ENCODE measurements at places on chromosomes 7 and 10.

DNA sequence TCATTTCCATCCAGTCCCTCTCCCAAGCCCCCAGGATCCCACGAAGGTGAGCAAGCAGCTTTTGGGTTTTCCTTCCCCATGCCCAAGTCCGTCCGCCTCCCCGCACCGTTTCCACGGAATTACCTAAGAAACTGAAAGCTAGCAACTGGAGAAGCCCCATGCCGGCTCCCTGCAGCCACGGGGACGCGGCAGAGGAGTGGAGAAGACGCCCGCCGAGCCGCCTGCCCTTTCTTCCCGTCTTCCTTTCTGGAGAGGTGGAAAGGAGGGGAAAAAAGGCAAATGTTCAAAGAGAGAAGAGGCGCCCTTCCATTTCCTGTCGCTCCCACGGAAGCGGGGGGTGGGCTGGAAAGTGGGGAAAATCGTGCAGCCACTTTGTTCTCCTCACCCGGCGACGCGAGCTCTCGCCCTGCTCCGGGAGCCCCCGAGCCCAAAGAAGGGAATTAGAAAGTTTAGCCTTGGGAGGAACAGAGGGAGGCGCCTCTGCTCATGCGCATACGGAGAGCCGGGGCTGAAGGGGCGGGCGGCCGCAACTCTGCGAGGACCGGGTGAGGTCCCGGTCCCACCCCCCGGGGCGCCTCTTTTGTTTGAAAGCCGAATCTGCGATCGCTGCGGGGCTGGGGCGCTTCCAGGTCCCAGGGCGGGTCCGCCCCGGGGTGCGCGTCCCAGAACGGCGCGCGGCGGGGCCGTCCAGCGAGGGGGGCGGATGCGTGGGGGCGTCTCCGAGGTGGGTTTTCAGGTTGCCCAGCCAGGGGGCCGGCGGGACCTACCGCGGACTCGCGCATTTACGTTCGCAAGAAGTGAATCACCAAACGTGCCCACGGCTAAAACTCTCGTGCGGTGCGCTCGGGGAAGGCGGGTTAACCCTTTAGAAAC is at the start of gene LAMB1:
Gene LAMB1 (minus strand): TSS at position 436 of the 873 bp plus-strand sequence. CDS start 276 bp downstream, at position 160.
- DNase-seq: peak; percentile 90

DNA sequence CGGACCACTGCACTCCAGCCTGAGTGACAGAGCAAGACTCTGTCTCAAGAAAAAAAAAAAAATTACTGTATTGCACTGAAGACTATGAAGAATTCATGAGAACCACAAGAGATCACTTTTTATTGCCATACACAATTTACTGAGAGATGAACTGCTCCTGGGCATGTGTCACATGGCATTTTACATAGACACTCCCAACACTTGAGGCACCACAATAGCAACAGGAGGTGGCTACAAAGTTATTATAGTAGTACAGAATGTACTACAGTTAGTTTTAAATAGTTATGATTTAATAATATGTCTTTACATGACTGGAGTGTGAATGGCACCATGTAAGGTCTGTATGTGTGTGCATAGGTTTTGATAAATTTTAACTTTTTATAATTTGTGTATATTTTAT is 70.6 kb downstream of the KMT2E start:
- no peak for DNase-seq

GRCh38 chr7:38889872-38890432 is 19.0 kb downstream of the VPS41 start:
- no peak for DNase-seq

DNA sequence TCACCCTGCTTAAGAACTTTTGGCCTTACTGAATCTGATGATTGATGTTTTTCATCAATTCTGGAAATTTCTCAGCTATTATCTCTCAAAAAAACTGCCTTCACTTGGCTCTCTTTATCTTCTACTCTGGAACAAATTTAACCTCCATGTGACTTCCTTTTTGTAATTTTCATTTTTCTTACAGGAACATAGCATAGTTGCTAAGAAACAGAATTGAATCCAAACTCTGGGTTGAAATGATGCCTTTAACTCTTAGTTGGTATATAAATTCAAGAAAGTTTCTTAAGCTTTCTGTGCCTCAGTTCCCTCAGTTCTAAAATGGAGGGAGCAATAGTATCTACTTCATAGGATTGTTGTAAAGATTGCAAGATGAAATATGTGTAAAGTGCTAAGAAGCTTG is 19.8 kb downstream of the GPR141 start:
- DNase-seq: no peak

DNA sequence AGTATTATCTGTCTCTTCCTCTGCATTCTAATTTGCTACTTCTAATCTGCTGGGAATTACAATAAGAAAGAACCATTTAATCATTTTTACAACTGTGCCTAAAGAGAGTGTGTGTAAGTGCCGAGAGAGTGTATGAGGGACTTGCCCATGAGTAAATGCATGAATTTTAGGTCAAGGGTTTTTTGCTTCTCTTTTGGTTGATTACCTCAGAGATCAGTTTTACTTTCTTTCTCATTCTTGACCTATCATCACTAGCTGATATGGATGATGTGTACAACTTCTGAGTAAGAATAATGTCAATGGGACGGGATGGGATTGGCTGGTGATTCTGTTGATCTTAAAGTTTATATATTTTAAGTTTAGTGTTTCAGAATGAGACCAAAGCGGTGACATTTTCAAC is 47.8 kb downstream of the IKZF1 start:
- no peak for DNase-seq

GRCh38 chr7:96090756-96091155 is 231.1 kb downstream of the SLC25A13 start:
- no peak for DNase-seq

GRCh38 chr7:39355664-39356063 is 210.5 kb upstream of the YAE1 start:
- DNase-seq: no peak

- no peak for DNase-seq
Measured at GRCh38 chr10:104780946-104781595, 140.0 kb downstream of the SORCS3 start.

DNA sequence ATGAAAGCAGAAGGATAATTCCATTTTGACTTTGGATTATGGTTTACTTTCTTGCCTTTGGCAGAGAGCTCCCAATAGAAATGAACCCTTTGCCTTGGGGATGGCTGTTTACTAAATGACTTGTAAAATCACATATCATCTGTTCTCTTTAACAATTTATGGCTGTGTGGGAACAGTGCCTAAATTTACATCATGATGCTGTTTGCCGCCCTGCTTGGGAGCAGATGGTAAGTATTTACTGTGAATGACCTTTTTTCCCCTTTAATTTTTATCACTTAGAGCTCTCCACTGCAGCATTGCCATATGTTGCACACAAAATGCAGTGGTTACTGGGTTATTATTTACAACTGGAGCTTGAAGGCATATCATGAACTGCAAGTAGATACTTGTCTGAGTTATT is 13.4 kb downstream of the HEPACAM2 start:
- DNase-seq: no peak

DNA sequence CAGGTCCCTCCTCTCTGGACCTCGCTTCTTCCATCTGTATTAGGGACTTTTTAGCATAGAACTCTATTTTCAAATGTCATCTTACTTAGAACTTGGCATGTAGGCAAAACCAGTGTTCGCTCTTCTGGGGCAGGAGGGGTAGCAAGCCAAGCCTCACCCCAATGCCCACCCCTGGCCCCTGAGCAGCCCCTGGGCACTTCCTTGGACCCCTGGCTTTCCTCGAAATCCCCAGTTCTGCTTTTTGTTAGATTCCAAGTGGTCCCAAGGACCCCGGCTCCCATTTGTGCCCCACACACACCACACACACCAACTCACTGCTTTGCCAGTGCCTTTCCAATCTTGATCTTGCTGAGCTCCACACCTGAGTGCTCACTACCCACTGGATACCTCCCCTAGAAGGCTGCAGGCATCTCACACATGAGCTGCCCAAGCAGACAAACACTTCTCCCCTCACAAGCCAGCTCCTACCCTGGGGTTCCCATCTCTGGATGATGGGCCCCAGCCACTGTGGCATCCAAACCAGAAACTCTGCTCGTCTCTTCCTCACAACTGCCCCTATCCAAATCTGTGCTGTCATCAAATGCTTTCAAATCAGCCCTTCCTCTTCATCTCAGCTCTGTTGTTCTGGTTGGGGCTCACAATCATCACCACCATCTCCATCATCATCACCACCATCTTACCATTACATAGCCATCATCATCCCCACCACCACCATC is 167.9 kb upstream of the ZMIZ1 start:
- DNase-seq: no peak

DNA sequence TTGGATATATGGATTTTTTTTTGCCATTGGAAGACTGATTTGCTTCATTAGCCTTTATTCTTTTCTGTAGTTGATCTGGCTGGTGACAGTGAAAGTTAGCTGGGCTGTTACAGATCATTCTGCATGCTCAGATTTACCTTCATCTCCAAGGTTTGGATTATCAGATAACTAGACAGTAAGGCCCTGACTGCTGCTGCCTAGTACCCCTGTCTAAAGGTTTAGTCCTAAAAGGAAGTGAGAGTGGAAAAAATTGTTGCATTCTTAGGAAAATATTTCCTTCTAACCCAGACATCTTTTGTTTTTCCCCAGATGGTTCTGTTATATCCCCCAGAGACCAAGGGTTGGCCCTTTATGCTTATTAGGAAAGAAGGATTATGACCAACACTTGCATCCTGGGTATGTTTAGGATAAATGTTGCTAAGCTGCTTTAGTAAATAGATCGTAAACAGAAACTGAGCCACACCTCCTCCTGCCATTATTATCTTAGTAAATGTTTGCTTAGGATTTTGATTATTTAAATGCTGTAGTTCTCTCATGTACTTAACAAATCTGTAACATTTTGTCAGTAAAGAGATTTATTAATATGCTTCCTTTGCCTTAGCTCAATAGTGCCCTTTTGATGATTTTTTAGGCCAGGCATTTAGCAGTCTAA is 44.4 kb downstream of the MCU start:
- no peak for DNase-seq

- DNase-seq: no peak
Measured at GRCh38 chr10:62457598-62457997, 83.4 kb downstream of the ZNF365 start.

GRCh38 chr7:5300366-5300765 is 17.6 kb downstream of the SLC29A4 start:
- DNase-seq: no peak

DNA sequence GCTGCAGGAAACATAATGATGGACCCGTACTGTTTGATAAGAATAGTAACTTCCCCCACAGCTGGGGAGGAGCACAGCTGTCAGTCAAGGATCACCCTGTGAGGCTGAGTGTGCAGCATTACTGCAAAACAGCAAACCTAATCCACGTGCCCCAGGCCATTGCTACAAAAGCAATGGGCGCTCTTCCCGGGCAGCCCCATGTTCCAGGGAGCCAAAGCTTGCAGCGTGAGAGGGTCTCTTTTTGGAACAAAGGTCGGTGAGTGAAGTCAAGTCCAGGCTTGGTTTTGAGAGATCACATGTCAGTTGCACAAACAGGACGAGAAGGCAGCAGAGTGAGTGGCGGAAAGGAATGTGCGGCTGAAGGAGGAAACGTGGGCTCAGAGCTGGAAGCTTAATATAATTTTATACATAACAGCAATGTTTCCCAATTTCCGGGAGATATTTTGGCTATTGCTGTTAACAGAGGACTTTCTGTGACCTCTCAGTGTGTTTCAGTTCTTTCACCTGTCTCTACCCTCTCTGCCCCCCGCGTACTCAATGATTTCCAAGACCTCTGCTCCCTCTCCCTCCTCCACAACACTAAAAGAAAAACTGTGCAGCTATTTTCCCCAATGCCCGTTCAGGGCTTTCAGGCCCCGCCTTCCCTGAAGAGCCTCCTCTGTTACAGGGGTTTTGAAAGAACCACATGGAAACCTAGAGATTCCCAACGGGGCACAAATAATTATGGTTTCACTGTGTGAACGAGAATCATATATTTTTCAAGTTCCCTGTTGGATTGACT is 128.9 kb downstream of the MTPAP start:
- DNase-seq: peak; percentile 28

DNA sequence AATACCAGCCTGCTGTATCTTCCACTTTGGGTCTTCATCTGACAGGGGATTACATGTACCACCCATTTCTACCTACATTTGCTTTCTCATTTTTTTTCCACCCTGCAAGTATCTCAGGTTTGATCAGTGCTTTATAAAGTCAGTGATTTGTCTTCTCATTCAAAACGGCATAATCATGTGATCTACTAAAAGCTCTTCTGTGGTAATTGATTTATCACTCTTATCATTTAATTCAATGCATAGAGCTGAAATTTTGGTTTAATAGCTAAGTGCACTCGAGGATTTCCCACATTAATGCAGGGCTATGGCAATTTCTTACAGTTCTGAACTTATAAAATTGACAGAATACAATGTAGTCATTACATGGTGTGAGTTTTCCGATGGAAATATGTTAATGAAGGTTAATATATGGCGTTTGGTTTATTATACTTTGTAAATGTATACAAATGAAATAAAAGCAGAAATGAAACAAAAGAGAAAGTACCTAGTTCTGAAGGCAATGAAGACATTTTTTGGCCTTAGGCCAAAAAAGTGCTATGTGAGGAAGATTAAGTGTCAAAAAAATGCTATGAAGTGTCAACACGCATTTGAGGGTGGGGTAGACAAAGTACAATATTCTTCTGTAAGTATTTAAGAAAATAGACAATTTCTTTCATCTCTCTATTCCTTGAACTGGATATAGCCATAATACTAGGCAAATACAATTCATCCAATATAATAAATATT is 457.3 kb downstream of the ETV1 start:
- DNase-seq: no peak

DNA sequence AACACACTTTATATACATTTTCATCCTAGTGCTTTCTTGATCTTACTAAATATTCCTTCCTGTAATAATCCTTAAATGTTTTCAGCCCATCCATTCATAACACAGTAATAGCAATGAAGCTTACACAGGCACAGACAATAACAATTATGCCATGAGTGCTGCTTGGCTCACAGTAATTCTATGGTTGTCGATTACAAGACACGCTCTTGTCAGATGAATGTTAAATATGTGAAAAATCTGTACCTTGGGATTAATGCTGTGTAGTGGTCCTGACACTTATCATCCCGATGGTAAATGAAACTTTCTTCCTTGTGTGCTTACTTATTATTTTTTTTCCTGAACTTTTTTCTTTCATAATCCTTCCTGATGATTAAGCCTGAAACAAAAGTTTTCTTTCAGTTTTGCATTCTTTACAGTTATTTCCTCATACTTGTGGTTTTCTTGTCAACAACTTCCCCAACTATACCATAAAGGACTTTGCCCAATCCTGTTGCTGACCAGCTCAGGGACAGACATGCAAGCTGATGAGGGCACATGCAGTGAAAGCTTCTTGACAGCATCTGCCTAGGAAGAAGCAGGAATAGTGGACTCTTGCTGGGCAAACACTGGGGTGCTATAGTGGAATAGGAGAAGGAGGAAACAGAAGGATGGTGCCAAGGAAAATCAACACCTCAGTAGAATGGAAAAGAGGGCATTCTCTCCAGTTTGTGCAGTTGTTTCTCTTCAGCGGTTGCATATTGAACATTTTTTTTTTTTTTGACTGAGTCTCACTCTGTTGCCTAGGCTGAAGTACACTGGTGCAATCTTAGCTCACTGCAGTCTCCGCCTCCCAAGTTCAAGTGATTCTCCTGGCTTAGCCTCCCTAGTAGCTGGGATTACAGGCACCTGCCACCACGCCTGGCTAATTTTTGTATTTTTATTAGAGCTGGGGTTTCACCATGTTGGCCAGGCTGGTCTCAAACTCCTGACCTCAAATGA is 6.7 kb upstream of the MGAM2 start:
- no peak for DNase-seq

Data from iPS-NIHi11 (cell line).